ENCODE measurements at places on chromosomes 4 and X. TPM values are rescaled to one million over a fixed set of nuclear protein-coding genes. Genes with fewer than 3 reads are reported as not detected.

DNA sequence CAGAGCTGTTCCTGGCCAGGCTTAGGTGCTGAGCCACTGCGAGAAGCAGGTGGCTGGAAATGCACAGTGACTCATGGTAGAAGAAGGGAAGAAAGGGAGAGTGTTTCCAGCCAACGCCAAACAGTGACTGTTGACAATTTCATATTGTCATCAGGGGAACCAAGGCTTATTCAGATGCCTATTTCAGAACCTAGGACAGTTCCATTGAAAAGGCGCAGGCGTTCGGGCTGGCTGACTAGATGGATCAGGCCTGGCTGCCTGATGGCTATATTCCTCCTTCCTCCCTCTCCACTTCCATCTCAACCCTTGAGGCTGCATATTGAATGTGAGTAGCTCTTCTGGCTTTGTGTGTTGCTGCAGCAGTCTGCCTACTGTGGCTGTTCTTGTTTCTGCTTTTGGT, 73.0 kb upstream of the FRMPD4 start:
- DNase-seq = no peak

- no peak for DNase-seq
Measured at GRCh38 chrX:39983715-39984114, 114.0 kb downstream of the BCOR start.

- DNase-seq = no peak
Measured at GRCh38 chr4:2305766-2306501, 44.0 kb upstream of the MXD4 start.

DNA sequence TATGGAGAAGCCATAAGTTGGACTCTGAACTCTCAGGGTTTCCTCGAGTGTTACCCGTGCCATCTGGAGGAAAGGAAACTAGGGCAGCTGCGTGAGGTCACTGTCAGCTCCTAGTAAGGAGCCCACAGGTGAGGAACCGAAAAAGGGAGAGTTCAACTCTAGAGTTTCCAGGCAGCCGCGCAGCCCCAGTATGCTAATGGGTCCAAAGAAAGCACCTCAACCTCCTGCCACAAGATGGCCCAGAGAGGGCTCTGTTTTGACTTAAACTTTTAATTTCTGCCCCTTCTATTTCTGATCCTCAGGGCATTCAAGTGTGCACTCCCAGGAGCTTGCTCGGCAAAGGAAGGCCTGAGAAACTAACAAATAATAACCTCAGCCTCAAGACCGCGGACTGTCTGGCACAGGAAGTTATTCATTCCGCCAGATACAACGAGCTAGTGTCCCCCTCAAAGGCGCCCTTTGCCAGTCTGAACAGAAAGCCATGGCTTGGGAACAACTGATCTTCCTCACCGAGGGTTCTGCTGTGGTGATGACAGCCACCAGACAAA, 13.9 kb downstream of the SCARB2 start:
- no peak for DNase-seq

GRCh38 chr4:95833711-95834194, 6.1 kb upstream of the PDHA2 start:
- DNase-seq = no peak

- DNase-seq = no peak
Measured at GRCh38 chr4:31343061-31343460, 622.9 kb downstream of the PCDH7 start.

- no peak for DNase-seq
Measured at GRCh38 chrX:118883994-118884393, 60.4 kb downstream of the ZCCHC12 start.

- no peak for DNase-seq
Measured at GRCh38 chrX:44223150-44223549, 120.3 kb downstream of the EFHC2 start.

DNA sequence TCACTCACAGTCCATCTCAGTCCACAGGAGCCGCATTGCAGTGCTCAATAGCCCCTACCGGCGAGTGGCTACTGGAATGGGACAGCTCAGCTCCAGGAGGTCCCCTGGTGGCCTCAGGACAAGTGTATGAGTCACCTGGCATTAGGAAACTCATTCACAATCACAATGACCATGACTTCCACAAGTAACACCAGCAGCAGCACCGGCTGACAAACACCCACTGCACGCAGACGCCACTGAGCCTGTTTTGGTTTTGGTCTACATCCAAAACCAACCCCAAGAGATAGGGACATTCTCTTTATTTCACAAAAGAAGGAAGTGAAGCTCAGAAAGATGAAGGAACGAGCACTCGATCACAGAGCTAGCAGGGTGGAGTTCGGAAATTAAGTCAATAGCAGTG, 8.1 kb downstream of the JAKMIP1 start:
- no peak for DNase-seq

DNA sequence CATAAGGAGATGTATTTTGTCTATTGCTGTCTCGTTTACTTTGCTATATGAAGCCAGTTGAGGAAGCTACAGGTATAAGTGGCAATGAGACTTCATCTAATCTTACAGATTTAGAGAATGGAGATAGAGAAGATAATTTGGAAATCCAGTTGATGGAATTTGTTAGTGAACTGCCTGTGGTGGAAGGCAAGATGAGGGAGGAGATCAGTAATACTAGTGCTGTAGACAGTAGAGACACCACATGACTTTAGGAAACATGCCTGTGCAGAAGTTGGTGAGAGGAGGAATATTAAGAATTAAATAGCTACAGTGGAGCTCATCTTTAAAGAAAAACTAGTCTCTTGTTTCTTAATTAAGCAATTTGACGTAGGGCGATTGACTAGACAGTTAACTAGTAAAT, 51.3 kb downstream of the RBPJ start:
- no peak for DNase-seq

GRCh38 chrX:50967736-50968135, 57.2 kb downstream of the BMP15 start:
- DNase-seq = no peak

- DNase-seq = no peak
Measured at GRCh38 chr4:26484032-26484515, 6.2 kb downstream of the CCKAR start.

- DNase-seq = no peak
Measured at GRCh38 chr4:183094393-183095198, 4.5 kb upstream of the WWC2 start.

GRCh38 chrX:131728295-131729145, 184.6 kb downstream of the OR13H1 start:
- DNase-seq = no peak

DNA sequence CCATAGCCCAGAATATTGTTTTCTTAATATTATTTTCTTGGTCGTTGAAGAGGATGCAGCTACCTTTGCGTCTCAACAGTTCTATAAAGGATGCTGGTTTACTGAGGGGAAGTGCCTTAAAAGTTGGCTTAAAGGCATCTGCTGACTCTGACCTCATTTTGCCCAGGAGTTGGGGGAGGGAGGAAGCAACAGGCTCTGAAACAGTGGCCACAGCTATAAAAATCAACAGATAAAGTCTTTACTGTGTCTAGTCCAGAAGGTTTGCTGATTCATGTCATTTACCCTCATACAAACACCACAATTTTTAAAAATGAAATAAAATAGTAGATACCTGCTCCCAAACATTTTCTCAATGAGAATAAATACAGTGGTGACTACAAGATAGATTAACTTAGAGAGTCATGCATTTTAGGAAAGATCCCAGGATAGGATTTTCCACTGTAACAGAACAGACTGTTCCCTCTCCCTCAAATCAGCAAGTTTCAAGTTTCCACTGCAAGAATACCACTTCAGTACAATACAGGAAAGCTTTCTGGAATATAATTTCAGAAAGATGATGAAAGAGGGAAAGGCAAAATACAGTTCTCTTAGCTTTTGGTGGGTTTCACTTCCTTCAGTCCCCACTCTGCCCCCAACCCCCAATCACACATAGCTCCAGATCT, 1.9 kb downstream of the PHKA1 start:
- DNase-seq = no peak

- DNase-seq = no peak
Measured at GRCh38 chrX:15465347-15465746, 27.8 kb downstream of the PIR start.

- no peak for DNase-seq
Measured at GRCh38 chr4:21898101-21898500, 50.5 kb downstream of the KCNIP4 start.

- DNase-seq = no peak
Measured at GRCh38 chr4:175109933-175110332, 191.8 kb downstream of the ADAM29 start.

DNA sequence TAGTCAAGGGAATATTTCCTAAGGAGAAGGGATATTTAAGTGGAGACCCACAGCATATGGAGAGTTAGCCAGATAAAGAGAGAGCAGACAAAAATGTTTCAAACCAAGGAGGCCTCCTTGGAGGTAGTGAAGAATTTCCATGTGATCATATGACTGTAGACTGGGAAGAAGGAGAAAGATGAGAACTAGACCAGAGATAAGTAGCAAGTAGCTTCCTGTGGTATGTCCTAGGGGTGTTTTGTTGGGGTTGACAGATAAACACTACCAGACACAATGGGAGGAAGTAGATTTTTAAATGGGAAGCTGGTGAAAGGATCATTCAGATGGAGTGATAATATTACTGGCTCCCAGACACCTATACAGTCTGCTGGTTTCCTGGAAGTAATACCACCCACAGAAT, 13.6 kb downstream of the SYAP1 start:
- no peak for DNase-seq

The PCDH19 gene
- total RNA-seq = 33.3 TPM

The TXK gene
- not detected for total RNA-seq

The TRMT2B gene
- 17.1 TPM for total RNA-seq

The TENM3 gene
- total RNA-seq = 46.9 TPM

The USP46 gene
- total RNA-seq = 41.1 TPM

The MAGEA8 gene
- total RNA-seq = not detected

The RNF212 gene
- 5.0 TPM for total RNA-seq
